Activated CD8-positive, alpha-beta T cell treated with anti-CD3 and anti-CD28 coated beads for 36 hours (primary cell): ENCODE measurements at places on chromosomes 3 and 15. TPM values are rescaled to one million over a fixed set of nuclear protein-coding genes. Genes with fewer than 3 reads are reported as not detected.

The CPN2 gene
- total RNA-seq: not detected

The MEGF11 gene
- not detected for total RNA-seq

The TMIE gene
- 0.81 TPM for total RNA-seq

The ACTC1 gene
- total RNA-seq: not detected

The ARGFX gene
- not detected for total RNA-seq

The IL1RAP gene
- 20.2 TPM for total RNA-seq

The FEZF2 gene
- not detected for total RNA-seq

- H3K27me3 ChIP-seq: no peaks in the 10 kb centered on the region
- H3K36me3 ChIP-seq: no peaks in the 10 kb centered on the region
- peaks cover 30% of the 10 kb centered on the region for H3K4me1 ChIP-seq
- H3K4me3 ChIP-seq: no peak overlapping the region
- no peak overlapping the region for H3K27ac ChIP-seq
Observed at GRCh38 chr3:4996771-4997291, 17.6 kb downstream of the BHLHE40 start.

GRCh38 chr15:64443747-64444621, 16.4 kb upstream of the ZNF609 start:
- peak overlapping the region; percentile 68 for H3K4me3 ChIP-seq
- peak overlapping the region; percentile 97 for H3K27ac ChIP-seq
- no peaks in the 10 kb centered on the region for H3K27me3 ChIP-seq
- peak; percentile 14 for DNase-seq
- H3K36me3 ChIP-seq: peaks cover 23% of the 10 kb centered on the region

GRCh38 chr15:44726568-44727484, 9.5 kb upstream of the TRIM69 start:
- DNase-seq: peak; percentile 84
- H3K27ac ChIP-seq: peak overlapping the region; percentile 100
- H3K4me1 ChIP-seq: peaks cover 61% of the 10 kb centered on the region
- peaks cover 24% of the 10 kb centered on the region for H3K36me3 ChIP-seq

- no peaks in the 10 kb centered on the region for H3K4me1 ChIP-seq
- no peak overlapping the region for H3K4me3 ChIP-seq
- DNase-seq: no peak
- H3K27ac ChIP-seq: no peak overlapping the region
Observed at GRCh38 chr15:27095886-27096624, 125.1 kb downstream of the GABRG3 start.

DNA sequence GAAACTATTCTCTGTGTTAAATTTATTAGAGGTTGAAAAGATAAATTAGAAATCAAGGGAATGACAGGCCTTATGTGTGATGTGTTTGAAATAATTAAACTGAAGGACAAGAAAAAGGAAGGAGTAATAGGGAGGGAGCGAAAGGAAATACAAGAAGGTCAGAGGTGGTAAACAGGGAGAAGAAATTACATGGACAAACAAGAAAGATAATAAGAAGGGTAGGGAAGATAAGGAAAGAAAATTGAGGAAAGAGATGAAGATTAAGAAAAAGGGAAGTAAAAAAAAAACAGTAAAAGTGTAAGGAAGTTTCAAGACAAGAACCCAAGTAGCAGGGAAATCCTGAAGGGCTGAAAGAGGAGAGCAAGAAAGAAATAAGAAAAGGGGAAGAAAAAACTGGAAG, 26.2 kb upstream of the ANXA2 start:
- H3K4me3 ChIP-seq: no peak overlapping the region
- no peak overlapping the region for H3K27ac ChIP-seq
- H3K27me3 ChIP-seq: no peaks in the 10 kb centered on the region
- DNase-seq: no peak

GRCh38 chr15:71430782-71431181, 315.5 kb downstream of the THSD4 start:
- H3K4me3 ChIP-seq: no peak overlapping the region
- peaks cover 3% of the 10 kb centered on the region for H3K27me3 ChIP-seq
- no peaks in the 10 kb centered on the region for H3K4me1 ChIP-seq
- no peak overlapping the region for H3K27ac ChIP-seq

DNA sequence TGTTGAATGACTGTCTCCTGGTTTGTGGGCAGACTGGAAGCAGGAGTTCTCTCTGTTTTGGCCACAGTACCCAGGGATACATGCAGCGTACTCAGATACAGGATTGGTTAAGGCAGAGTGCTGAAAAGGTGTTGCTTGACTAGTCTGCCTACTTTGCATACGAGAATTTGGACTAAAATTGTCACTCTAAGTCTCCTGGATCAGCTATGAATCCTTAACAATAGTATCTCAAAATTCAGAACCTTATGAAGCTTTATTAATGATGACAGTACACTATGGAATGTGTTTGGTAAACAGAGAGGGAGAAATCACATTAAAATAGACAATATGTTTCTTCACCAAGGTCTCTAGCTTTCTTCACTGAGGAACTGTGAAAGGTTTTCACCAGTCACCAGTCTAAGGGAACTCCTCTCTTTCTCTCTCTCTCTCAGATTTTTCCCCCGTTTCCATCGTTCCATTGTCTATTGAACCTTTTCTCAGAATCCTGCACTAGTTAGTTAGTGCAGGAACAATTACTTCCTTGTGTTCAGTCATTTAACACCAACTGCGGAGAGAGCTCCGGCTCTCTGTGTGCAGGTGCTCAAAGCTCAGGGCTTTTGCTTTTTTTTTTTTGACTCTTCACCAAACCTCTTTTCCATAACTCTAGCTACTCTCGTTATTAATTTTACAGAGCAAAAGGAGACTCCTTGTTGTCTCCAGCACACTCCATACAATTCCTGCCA, 85.9 kb upstream of the FNDC3B start:
- peaks cover 7% of the 10 kb centered on the region for H3K27me3 ChIP-seq
- H3K27ac ChIP-seq: no peak overlapping the region
- no peaks in the 10 kb centered on the region for H3K36me3 ChIP-seq
- no peak overlapping the region for H3K4me3 ChIP-seq
- no peak for DNase-seq

- H3K36me3 ChIP-seq: no peaks in the 10 kb centered on the region
- no peak overlapping the region for H3K4me3 ChIP-seq
- no peak for DNase-seq
Observed at GRCh38 chr3:177837951-177838655, 640.8 kb upstream of the TBL1XR1 start.

GRCh38 chr3:172066880-172067796, 27.8 kb downstream of the FNDC3B start:
- peak overlapping the region; percentile 12 for H3K27ac ChIP-seq
- peaks cover 18% of the 10 kb centered on the region for H3K4me1 ChIP-seq
- H3K4me3 ChIP-seq: no peak overlapping the region
- peaks cover 5% of the 10 kb centered on the region for H3K36me3 ChIP-seq
- no peak for DNase-seq
- H3K27me3 ChIP-seq: no peaks in the 10 kb centered on the region

DNA sequence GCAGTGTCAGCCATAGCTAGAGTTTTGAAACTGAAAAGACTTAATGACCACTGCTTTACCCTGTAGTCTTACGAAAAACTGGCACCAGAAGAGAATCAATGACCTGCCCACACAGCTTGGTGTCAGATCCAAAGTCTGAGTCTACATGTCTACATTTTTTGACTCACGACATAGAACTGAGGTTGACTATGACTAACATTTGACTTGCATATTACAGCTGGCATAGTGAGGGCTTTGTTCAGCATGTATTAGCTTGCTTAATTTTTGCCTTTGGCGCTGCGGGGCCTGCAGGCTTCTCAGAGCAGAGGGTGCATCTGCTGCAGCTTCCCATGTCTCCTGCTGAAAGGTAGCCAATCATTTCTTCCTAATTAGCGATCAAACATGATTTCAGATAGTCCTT, 167.0 kb downstream of the EBLN2 start:
- H3K27ac ChIP-seq: no peak overlapping the region
- H3K36me3 ChIP-seq: no peaks in the 10 kb centered on the region
- no peaks in the 10 kb centered on the region for H3K4me1 ChIP-seq
- H3K27me3 ChIP-seq: no peaks in the 10 kb centered on the region
- DNase-seq: no peak
- no peak overlapping the region for H3K4me3 ChIP-seq

- H3K36me3 ChIP-seq: peaks cover 25% of the 10 kb centered on the region
- H3K4me1 ChIP-seq: peaks cover 54% of the 10 kb centered on the region
- DNase-seq: no peak
- H3K27ac ChIP-seq: peak overlapping the region; percentile 92
Observed at GRCh38 chr3:178002113-178002512, 534.1 kb upstream of the KCNMB2 start.

DNA sequence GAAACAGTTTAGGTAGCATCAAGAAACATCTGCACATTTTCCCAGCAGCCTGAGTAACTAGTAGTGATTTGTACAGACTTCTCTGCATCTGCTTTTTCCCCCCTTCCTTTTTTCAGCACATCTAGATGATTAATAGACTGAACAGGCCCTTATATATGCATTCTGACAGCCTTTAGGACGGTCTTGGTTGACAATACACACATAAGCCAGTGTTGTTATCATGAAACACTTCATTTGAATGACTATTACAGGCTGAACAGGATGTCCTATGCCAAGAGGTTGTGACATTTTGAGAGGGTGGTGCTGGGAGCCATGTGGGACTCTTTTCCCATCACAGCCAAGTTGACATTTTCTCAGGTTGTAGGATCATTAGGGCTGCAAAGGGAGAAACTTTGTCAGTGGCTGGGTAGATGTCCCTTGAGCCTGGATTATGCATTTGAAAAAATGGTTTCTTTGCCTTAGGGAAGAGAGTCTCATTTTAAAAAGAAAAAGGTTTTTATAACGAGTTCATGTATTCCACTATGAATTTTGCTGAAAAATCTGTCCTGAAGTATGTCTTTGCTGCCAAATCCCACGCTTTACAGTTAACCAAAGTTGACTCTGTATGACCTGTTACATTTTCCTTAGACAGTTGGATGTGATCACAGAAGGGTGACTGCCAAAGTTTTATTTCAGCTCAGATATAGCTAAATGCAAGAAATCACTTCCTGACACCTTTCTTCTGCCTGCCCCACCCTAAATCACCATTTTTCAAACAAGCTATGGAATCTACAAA, 73.7 kb downstream of the FILIP1L start:
- H3K36me3 ChIP-seq: no peaks in the 10 kb centered on the region
- no peak for DNase-seq
- H3K4me1 ChIP-seq: peaks cover 6% of the 10 kb centered on the region
- no peak overlapping the region for H3K4me3 ChIP-seq
- H3K27ac ChIP-seq: no peak overlapping the region

DNA sequence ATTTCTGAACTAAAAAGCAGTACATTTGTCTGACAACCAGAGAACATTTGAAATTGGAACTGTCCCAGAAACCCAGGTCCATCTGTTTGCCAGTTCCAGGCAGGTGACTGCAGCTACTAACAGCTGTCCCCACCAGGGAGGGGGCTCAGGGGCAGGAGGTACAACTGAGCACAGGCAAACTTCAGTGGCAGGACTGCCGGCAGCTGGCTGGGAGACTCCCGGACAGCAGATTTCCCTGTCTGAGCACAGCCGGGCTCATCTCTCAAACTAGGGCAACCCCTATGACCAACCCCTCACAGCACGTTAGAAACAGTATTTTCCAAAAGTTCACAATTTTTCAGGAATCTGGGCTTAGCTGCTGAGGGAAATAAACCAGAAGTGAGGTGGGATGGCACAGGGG, 88.8 kb downstream of the MEGF11 start:
- no peak overlapping the region for H3K4me3 ChIP-seq
- no peaks in the 10 kb centered on the region for H3K4me1 ChIP-seq
- H3K36me3 ChIP-seq: no peaks in the 10 kb centered on the region
- no peak overlapping the region for H3K27ac ChIP-seq

DNA sequence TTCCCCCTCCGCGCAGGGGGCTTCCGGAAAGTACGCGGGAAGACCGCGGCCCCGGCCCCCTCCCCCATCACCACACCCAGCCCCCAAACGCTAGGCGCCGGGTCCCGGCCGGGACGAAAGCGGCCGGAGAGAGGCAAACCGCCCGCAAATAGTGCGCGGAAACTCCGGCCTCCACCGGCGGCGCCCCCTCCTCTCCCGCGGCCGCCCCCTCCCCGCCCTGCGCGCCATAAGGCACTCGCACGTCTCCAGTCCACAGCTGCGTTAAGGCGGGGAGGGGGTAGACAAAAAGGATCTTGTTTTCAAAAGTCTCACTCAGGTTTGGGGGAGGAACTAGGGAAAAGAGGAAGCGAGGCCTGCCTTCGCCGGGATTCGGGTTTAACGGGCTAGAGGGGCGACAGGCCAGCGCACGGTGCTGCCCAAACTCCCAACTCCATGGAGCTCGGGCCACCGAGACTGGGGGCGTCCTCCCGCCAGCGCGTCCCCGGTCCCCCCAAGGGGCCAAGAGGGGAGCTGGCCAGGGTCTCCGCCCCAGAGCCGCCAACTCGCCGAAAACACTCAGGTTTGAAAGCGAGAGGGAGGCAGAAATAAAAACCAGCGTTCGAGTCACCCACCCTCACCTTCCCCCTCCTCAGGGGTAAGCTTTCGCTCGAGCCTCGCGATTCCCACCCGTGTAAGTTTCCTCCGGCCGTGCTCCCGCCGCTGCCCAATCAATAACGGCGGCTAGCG, 1.8 kb downstream of the ANP32A start:
- H3K4me1 ChIP-seq: peaks cover 42% of the 10 kb centered on the region
- no peaks in the 10 kb centered on the region for H3K27me3 ChIP-seq
- peaks cover 35% of the 10 kb centered on the region for H3K36me3 ChIP-seq
- H3K27ac ChIP-seq: peak overlapping the region; percentile 96
- peak overlapping the region; percentile 88 for H3K4me3 ChIP-seq

- no peaks in the 10 kb centered on the region for H3K36me3 ChIP-seq
- H3K4me3 ChIP-seq: no peak overlapping the region
- no peak overlapping the region for H3K27ac ChIP-seq
- H3K27me3 ChIP-seq: peaks cover 5% of the 10 kb centered on the region
- DNase-seq: no peak
- H3K4me1 ChIP-seq: no peaks in the 10 kb centered on the region
Observed at GRCh38 chr3:42439261-42440115, 29.1 kb upstream of the LYZL4 start.

DNA sequence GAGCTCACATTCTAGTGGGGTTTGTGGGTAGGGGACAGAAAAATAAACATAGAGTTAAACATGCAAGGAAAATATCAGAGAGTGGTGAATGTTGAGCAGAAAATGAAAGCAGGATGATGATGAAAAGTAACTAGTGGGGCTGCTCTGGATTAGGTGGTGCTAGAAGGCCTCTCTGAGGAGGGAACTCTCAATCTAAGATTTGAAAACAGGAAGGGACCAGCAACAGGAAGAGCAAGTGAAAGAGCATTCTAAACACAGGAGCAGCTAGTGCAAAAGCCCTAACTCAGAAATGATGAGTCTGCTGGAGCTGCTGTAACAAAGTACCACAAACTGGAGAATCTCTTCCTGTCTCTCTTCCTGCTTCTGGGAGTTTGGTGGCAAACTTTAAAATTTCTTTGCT, 468.6 kb upstream of the AGTR1 start:
- H3K27ac ChIP-seq: no peak overlapping the region
- H3K27me3 ChIP-seq: no peaks in the 10 kb centered on the region
- H3K4me3 ChIP-seq: no peak overlapping the region
- H3K4me1 ChIP-seq: no peaks in the 10 kb centered on the region
- H3K36me3 ChIP-seq: no peaks in the 10 kb centered on the region

- H3K27me3 ChIP-seq: no peaks in the 10 kb centered on the region
- H3K27ac ChIP-seq: peak overlapping the region; percentile 79
- peaks cover 10% of the 10 kb centered on the region for H3K36me3 ChIP-seq
Observed at GRCh38 chr3:71399478-71399877, 184.1 kb downstream of the FOXP1 start.

- peaks cover 30% of the 10 kb centered on the region for H3K4me1 ChIP-seq
- H3K4me3 ChIP-seq: no peak overlapping the region
- no peaks in the 10 kb centered on the region for H3K27me3 ChIP-seq
Observed at GRCh38 chr3:63855333-63855940, 8.2 kb downstream of the THOC7 start.
